ENCODE measurements at places on chromosomes 2 and 18.

DNA sequence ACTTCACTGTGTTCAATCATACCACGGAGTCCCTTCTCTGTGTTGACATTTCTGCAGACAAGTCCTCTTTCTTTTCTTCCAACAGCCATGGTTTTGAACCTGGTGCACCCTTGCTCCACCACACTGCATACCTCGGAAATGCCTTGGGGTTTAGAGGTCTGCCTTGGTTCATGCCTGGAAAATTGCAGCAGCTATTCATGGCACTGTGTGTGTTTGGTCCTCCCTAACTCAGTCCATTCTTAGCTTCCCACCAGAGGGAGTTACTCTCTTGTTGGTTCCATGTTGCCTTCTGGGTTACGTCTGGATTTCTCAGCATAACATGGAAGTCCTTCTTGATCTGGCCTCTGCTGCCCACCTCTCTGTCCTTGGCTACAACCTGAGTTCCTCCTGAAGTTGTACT lies 206.0 kb downstream of the FHOD3 start:
- no peak for DNase-seq

DNA sequence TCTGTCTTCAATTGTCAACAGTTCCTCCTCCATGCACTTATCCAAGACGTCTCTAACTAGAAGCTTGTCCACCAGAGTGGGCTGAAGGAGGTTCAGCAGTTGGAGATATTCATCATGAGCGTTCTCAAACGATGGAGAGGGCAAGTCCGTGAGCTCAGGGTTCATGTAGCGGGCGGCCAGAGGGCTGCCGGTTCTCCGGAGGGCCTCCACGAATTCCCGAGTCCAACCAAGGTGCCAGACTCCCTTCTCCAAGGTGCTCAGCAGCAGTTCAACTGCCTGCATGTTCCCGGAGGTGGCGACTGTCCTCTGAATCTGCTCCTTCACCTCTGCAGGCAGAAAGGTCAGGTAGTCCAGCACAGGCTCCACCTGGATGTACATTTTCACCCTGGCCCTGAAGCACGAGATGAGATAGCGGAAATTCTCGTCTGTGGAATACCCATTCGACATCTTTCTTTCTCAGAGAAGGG lies 590 bp downstream of the IFIH1 start:
- DNase-seq: no peak

DNA sequence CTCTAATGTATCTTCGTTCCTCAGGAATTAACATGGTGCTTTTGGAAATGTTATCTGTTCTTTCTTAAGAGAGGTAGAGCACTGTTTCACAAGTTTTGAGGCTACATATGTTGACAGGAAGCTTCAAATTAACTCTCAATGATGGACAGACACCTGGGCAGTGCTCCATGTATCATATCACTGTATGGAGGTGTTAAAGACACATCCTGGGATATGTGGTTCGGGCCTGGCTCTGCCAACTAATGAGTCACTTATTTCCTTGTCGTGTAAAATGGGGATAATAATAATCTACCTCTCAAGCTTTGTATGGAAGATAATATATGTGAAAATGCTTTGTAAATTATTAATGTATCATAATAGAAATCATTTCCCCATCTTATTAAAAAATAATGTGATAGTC lies 90.2 kb downstream of the PARD3B start:
- DNase-seq: no peak

GRCh38 chr2:167756446-167756845 lies 490.9 kb downstream of the STK39 start:
- no peak for DNase-seq

DNA sequence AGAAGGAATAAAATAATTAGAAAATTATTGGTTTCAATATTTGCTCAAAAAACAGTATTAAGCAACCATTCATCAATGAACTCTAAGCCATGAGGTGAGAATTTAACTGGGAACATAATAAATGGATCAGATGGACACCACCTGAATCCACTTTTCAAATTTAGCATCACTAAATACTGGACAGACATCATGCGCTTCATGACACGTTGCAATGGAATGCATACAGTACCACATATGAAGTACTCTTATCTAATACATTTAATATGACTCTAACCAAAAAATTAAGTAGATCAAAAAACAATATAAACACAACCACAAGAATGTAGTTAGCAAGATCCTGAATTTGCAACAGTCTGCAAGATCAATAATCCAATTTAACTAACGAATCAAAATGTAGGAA lies 76.6 kb downstream of the COBLL1 start:
- no peak for DNase-seq

DNA sequence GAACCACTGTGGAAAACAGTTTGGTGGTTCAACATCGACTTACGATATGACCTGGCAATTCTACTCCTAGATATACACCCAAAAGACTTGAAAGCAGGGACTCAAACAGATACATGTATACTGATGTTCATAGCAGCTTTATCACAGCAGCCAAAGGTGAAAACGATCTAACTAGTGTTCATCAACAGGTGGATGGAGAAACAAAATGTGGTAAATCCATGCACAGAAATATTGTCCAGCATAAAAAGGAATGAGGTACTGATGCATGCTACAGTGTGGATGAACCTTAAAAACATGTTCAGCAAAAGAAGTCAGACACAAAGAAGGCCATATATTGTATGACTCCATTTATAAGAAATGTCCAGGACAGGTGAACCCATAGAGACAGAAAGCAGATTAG lies 36.3 kb downstream of the MRO start:
- no peak for DNase-seq

GRCh38 chr2:175055993-175056392 lies 50.8 kb upstream of the CHN1 start:
- no peak for DNase-seq

GRCh38 chr2:188766471-188766856 lies 207.7 kb upstream of the COL3A1 start:
- no peak for DNase-seq

DNA sequence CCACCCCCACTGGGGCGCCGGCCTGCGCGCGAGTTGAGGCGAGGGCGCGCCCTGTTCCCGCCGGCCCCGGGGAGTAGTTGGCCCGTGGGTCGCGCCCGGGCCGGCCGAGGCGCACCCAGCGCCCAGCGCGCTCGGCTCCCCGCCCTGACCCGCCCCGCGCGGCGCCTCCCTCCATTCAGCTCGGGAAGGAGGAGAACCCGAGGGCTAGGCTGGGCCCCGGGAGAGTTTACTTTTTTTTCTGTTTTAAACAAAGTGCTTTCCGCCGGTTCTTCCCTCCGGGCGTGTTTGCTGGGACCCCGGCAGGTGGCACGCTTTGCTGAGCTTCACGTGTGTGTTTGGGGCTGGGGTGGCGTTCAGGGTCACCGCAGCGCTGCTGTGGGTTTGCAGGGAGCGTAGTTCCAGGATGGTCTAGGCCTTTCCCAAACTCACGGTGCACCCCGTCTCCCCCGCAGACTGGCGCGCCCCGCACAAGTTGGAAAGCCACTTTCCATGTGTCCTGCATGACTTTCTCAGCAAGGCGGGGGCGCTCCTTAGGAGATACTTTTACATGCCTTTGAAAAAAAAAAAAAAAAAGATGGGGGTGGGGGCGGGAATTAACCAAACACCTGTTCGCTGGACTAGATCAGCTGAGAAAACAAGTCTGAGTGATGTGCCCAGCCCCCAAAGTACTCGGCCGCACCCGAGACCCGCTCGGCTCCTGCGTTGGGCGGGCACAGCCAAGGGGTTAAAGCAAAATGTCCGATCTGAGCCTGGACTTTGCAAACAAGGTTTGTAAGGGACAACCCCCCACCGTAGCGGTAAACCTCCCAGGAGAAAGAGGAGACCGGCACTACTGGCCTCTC lies 825 bp downstream of the ITGA6 start:
- DNase-seq: no peak

DNA sequence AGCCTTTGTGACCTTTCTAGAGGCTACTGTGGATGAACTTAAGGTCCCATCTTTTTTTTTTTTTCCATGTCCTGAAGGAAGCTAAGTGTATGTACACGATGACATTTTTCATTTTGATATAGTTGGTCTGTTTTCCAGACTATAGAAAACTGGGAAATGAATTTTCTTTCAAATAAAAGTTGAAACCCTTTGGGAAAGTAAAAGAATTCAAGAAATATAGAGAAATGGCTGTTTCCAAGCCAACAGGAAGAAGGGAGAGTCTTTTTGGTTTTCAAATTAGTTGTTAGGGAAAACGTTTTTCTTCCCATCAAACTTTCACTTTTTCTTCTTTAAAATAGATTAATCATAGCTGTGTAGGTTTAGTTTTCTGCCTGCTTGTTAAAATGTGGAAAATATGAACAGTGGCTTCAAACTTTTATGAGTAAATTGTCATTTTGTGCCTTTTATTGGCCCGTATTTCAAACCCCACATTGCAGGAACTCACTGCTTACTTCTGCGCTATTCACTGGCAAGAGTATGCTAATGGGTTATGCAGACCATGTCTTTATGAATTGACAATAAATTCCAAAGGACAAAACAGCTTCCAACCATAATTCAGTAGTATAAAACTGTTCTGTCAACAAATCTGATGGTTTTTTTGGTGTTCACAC lies 27.7 kb upstream of the LYPD1 start:
- no peak for DNase-seq

DNA sequence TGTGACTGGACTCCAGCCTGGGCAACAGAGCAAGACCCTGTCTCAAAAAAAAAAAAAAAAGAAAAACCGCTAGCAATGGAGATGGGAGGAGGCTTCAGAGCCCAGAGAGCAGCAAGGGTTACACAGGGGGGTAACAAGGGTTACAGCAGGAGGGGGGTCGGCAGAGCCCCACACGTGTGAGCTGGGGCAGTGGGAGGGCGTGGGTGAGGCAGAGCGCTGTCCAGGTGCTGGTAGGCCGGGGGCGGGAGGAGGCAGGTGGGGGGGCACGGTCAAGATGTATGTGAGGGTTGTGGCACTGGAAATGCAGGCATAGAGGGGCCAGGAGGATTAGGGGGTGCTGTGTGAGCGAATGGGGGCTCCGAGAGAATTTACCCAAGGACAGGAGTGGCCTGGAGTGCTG lies 3.4 kb downstream of the MZT2B start:
- no peak for DNase-seq

GRCh38 chr2:213248637-213249036 lies 35.6 kb upstream of the SPAG16 start:
- DNase-seq: no peak

GRCh38 chr2:144030791-144031190 lies 489.1 kb downstream of the ZEB2 start:
- DNase-seq: no peak

DNA sequence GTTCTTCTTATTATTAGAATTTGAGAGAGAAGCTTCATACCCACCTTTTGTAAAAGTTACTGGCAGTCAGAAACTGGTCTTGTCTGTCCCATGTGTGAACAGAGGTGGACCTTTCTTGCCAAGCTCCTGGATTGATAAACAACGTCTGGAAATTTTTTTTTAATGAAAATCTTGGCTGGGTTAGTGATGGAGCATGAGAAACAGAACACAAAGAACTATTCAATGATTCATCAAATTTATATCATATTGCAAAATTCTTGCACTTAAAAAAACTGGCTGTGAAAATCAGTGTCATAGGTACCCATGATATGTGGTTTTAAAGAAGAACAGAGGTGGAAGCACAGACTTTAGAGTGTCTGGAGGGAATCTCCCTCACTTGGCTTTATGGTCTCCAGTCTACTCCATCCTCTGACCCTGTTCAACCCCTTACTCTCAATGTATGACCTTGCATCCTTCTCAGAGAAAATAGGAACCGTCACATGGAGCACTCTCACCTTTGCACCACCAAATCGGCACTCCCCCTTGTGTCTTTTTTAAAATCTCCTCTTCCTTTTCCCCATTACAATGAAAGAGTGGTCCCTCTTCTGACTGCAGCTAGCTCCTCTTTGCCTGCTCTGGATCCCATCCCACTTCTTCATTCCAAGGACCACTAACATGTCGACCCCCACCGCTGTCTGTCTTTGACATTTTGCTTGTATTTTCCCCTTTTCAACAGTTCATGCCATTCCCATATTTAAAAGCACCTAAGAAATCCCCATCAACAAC lies 58.2 kb downstream of the COPS8 start:
- no peak for DNase-seq

DNA sequence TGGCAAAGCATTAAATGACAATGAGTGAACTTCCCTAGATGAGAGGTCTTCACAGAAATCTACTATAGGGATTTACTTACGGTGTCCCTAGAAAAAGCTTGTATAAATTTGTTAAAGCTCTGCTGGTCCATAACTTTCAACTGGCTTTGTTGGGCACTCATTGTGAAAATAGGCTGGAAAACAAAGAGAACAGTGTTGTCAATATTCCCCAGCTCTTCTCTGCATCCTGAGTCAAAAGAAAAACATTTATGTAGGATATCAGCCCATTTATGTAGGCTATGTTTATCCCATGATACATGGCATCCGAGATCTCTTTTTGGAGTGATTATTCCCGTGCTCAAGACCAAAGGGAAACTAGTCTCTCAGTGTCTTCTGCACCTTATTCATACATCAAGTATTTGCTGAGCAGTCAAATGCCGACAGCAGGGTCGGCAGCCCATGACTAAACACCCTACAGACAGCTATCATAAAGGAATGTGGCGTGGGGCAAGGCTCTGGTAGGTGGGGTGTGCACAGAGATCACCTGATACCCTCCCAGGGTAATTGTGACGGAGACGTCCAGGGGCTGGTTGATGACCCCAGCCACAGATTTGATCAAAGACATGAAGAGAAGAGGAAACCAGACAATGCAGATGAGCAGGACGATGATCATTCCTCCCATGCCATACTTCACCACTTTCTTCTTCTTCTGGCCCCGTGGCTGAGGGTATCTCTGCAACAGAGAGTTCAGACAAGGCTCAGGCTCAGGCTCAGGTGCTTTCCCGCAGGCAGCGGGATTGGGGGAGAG lies 155.9 kb downstream of the NAPG start:
- DNase-seq: no peak

GRCh38 chr2:109497911-109498870 lies 115.6 kb downstream of the SEPTIN10 start:
- peak; percentile 19 for DNase-seq

DNA sequence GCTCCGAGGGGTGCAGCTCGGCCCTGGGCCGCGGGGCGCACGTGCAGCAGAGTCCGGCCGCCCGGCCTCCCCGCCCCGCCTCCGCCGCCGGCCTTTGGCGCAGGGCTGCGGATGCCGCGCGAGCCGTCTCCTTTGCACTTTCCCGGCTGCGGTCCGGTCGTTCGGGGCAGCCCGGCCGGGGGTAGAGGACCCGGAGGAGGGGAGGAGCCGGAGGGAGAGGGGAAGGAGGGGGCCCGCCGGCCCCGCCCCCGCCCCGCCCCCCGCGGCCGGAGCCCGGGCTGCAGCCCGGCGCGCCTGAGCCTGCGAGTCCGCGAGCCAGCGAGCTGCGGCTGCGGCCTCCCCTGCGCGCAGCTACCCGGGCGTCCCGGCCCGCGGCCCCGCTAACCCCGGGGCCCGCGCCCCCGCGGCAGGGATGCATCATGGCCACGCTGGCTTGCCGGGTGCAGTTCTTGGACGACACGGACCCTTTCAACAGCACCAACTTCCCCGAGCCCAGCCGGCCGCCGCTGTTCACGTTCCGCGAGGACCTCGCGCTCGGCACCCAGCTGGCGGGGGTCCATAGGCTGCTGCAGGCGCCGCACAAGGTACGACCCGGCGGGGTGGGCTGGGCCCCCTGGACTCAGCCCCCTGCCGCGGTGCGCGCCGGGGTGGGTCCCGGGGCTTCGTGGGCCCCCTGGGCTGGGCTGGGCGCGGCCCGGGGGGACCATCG lies at the start of gene FHOD3:
Gene FHOD3 (plus strand): TSS at position 297 of the 709 bp plus-strand sequence. CDS start 123 bp downstream, at position 420.
- DNase-seq: peak; percentile 16

Data from NCI-H1694 treated with DMSO at 0.1 percent for 48 hours (cell line).